ENCODE measurements at places on chromosomes 5 and 9.

- DNase-seq = no peak
These were observed 13.4 kb downstream of the SQSTM1 start for GRCh38 chr5:179834120-179834519.

- DNase-seq = no peak
These were observed 136.9 kb downstream of the OLFM1 start for GRCh38 chr9:135224286-135224877.

DNA sequence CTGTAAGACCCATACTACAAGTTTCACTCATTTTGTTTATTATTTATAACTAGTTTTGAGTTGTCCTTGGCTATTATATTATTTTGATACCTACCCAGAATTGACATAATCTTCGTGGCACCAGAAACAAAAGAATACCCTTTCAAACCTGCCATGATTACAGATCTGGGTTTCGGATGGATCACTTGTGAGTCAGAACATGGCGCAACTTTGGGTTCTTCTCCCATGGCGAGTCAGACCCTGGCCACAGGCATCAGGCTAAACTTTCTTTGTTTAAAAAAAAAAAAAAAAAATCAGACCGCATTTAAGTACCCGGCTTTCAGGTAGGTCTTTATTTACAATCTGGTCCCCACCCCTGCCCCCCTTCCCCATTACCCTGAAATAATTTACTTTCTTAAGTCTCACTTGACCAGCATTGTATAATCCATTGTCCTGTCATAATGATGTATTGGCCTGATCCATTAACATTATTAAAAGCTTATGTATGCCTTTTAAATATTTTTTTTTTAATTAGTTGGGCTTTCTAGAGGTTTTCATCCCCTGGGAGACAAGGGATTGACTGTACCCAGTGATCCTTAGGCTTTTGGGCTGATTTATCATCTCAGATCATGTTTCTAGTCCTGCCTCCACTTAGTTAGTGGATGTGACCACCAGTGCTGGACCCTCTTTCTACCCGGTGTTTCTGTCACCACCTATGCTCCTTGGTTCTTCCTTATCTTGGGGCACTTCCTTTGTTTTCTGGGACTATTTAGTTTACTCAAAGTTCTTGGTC is 43.9 kb downstream of the F2RL2 start:
- DNase-seq = no peak

GRCh38 chr9:137300567-137301080 is 1.4 kb downstream of the NRARP start:
- no peak for DNase-seq

GRCh38 chr9:114216976-114217375 is 61.6 kb downstream of the COL27A1 start:
- DNase-seq = no peak

GRCh38 chr5:179143446-179143845 is 83.3 kb downstream of the ZNF354C start:
- no peak for DNase-seq

GRCh38 chr5:27093279-27093678 is 54.9 kb upstream of the CDH9 start:
- DNase-seq = no peak

DNA sequence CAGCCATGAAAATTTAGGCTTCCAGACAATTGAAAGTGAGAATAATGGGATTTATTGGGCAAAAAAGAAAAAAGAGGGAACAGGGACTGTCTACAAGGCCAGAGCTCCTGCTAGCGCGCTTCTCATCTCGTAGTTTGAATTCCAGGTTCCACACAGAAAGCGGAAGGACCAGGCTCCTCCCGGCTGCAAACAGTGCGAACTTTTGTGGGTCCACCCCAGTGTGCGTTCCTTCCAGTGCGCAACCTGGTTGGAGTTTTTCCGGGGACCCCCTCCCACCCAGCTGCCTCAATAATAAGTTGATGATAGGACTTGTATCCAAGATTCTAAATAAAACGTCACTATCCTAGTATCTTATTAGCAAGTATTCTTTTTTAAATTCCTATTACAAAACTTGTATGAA is 467.7 kb upstream of the TUSC1 start:
- DNase-seq = no peak

DNA sequence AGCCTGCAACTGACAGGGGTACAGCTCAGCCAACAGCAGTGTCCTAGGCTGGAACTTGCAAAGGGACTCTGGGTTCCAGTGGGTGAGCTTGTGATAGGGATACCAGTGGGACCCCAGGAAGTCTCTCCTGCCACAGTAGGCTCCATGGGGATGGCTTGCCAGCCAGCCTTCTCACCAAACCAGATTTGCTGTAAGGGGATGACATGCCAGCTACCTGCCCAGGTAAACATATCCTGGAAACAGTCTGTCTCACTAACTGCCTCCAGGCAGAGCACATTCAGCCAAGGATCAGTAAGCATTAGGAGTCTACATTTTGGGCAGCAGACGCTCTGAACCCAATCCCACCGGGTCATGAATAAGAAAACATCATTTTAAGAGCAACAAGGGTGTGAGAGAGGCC is 49.9 kb downstream of the SIL1 start:
- DNase-seq = no peak

- no peak for DNase-seq
These were observed 37.7 kb downstream of the ASS1 start for GRCh38 chr9:130482463-130482862.

GRCh38 chr5:6379246-6379645 is 899 bp upstream of the MED10 start:
- no peak for DNase-seq

- no peak for DNase-seq
These were observed 513 bp downstream of the FAM193B start for GRCh38 chr5:177553671-177554429.

DNA sequence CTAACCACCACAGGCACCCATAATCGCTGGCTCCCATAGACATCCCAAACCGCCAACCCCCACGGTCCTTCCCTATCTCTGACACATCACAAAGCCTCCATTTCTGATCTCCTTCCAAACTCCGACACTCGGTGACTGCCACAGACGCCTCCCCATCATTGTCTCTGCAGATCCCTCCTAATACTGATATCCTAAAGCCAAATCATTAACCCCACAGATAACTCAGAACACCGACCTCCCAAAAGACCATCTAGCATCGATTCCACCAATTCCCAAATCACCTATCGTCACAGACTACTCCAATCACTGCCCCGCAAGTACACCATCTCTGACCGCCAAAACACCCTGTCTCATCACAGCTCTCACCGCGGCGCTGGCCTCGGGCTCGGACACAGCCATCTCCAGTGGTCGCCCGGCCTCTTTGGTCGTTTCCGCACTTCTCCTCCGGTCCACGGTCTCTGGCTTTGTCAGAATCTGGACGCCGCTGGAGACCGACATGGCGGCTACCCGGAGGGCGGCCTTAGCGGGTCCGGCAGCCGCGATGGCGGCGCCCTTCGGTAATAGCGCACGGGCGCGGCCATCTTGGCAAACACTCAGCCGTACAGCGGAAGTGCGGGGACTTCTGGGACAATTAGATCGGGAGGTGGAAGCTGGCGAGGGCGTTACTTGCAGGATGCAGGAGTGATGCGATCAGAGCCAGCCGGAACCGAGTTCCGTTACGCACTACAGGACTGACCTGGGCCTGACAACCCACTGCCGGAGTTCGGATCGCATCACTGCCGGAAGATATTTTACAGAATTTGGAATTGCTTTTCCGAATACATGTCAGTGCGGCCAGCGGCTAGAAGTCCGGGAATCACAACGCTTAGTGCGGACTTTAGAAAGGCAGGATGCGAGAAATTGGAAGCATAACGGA is at the start of gene ZFP37:
Gene ZFP37, minus strand, starts transcription at position 534 of the 916 bp plus-strand sequence. Its CDS starts 36 bp downstream, at position 498.
- DNase-seq = peak; percentile 92

- peak; percentile 3 for DNase-seq
These were observed at the start of gene PCDHB9 for GRCh38 chr5:141186897-141187512. TSS of gene PCDHB9 (plus strand) at chr5:141187161. CDS start at chr5:141187319, 158 bp downstream.

DNA sequence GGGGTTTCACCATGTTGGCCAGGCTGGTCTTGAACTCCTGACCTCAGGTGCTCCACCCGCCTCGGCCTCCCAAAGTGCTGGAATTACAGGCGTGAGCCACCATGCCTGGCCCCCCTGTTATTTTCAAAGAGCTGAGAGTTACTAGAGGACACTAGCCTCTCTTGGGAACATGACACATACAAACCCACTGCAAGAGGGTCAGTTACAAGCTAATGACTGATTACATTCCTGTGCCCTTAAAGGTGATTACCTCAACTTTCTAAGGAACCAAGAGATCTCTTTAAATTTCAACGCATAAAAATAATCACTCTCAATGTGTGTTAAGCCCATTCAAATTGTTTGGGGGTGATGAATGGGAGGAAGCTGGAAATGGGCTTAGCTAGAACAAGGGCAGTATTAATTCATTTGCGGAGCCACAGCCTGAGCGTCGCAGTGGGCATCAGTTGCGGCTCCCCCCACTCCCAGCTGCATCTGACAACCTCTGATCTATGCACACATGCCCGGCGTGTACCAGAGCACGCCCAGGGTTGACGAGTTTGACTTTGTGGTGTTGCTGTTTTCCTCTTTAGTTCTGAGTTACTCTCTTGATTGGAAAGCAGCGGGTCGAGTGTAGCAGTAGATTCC is 146.9 kb downstream of the GOLPH3 start:
- DNase-seq = no peak

DNA sequence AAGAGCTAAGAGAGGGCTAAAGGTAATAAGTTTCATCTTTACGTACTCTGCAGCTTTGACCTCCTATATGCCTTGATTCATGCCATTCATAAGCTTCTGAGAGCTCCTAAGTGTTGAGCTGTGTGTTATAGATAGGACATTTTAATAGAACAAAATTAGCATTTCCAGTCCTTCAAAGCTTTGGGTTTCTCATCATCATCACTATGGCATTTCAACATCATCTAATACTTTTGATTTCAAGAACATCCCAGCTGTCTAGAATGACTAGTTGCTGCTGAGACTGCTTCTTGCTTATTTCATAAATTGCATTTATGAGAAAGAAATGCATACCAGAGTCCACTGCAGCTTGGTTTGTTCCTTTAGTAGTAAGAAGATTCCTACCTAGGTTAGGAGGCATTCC is 201.7 kb downstream of the SGCD start:
- no peak for DNase-seq

DNA sequence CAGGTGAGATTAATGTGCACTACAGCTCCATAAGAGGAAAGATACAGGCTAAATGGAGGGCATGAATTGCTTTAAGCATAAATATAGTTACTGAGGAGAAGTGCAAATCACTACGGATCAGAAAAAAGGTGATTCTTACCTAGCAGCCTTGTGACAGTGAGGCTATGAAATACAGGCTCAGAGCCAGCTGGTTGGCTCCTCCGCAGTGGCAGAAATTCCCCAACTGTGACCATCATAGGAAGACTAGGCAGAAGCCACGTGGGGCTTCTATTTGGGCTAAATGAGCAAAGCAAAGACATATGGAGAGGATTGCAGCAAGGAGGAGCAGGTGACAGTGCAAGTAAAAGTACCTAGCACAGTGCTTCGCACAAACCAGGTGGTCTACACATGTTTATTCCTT is 40.5 kb downstream of the CDO1 start:
- no peak for DNase-seq
